ENCODE measurements at places on chromosomes 5 and 9. TPM values are rescaled to one million over a fixed set of nuclear protein-coding genes. Genes with fewer than 3 reads are reported as not detected.

Gene BBLN
- total RNA-seq = 53.6 TPM

Gene ELOVL7
- 0.32 TPM for total RNA-seq

DNA sequence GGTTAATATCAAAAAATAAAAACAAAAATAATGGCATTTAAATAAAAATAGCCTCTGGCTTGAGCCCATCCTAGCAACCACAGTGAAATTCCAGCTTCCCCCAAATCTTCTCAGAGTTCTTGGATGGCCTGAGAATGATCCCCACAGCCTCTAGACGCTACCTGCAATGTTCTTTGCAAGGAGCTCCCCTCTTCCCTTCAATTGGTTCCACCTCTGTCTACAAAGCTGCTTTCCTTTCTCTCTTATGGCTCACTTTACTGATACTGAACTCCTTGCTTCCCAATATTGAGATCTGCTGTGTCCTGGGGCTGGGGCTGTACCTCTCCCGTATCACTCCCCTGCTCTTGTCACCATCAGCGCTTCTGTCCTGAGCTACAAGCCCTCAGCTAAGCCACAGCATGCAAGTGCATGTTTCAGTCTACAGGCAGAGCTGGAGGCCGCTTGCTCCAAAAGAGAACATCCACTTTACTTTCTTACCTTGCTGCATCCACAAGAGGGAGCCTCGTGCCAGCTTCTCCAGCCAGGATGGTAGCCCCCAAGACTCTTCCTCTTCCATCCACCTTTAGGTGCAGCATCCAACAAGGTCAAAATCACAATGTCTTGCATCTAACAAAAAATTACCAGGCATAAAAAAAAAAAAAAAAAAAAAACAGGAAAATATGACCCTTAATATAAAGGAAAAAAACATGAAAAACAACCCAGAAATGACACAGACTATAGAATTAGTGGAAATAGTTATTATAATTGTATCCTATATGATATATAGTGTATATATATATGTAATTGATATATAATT lies 57.4 kb upstream of the PRSS3 start:
- H3K27me3 ChIP-seq = peaks cover 38% of the 10 kb centered on the region
- no peaks in the 10 kb centered on the region for H3K4me1 ChIP-seq
- no peaks in the 10 kb centered on the region for H3K36me3 ChIP-seq
- H3K27ac ChIP-seq = no peak overlapping the region
- DNase-seq = no peak

DNA sequence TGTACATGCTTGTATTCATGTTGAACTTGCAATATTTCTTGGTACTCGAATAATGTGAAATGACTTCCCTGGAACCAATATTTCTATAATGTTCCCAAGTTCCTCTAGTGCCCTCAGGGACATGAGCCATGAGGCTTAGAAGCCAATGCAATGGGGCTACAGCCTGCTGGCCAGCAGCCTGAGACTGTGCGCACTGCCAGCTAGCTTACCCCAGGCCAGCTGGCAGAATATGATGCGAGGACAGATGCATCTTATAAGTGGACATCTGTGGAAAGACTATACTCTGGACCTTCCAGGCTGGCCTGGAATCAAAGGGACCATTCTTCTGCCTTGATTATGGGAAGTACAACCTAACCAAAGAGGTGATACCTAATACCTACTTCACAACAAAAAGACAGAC lies 1862.0 kb upstream of the ACO1 start:
- no peak for DNase-seq
- H3K4me3 ChIP-seq = no peak overlapping the region
- no peaks in the 10 kb centered on the region for H3K27me3 ChIP-seq
- no peak overlapping the region for H3K27ac ChIP-seq
- H3K36me3 ChIP-seq = no peaks in the 10 kb centered on the region

- no peak overlapping the region for H3K27ac ChIP-seq
- no peaks in the 10 kb centered on the region for H3K36me3 ChIP-seq
- no peak for DNase-seq
- no peak overlapping the region for H3K4me3 ChIP-seq
- no peaks in the 10 kb centered on the region for H3K27me3 ChIP-seq
Observed at GRCh38 chr5:104375345-104375744, 812.8 kb upstream of the NUDT12 start.
